ENCODE measurements at places on chromosomes 5 and 9. TPM values are rescaled to one million over a fixed set of nuclear protein-coding genes. Genes with fewer than 3 reads are reported as not detected.

DNA sequence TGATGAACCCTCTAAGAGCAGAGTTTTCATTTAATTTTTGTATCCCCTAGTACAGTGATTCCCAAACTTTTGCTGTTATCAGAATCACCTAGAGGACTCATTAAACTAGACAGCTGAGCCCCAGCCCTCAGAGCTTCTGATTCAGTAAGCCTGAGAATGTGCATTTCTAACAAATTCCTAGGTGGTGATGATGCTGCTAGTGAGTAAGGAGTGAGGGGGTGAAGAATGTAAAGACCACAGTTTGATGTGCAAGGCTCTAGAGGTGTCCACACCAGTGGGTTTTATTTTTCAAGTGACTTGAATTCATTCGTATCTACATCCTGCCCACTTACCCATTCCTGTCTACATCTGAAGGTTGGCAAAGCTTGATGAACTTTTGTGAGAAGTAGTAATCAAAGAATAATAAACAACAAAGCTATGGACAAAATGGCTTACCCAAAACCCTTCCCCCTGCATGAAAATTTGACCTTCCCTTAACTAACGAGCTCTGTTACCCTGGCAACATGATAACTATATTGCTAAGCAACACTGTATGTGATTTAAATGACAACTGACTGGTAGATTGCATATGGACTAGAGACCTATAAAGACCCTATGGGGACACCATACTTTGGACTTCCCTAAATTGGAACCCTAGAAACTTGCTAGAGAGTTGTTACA lies 35.2 kb downstream of the DTWD2 start:
- no peak for DNase-seq

- no peak for DNase-seq
Observed at GRCh38 chr5:122362361-122362760, 50.3 kb downstream of the SNCAIP start.

CSF1R gene
- 16.9 TPM for total RNA-seq

DNA sequence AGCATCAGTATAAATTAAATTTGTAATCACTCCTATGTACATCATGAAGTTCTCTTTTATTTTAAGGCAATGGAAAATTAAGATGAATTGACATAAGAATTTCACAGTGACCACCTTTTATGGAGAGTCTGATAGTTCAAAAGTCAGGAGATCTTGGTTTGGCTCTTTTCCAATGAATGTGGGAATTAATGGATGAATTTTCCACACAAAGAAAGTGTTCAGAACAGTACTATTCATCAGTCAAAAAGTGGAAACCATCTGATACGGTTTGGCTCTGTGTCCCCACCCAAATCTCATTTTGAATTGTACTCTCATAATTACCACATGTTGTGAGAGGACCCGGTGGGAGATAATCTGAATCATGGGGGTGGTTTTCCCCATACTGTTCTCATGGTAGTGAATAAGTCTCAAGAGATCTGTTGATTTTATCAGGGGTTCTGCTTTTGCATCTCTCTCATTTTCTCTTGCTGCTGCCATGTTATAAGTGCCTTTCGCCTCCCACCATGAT lies 24.5 kb downstream of the CCDC125 start:
- DNase-seq, result no peak

CREBRF gene
- 36.5 TPM for total RNA-seq

GRCh38 chr5:35443803-35444595 lies 173.7 kb upstream of the SPEF2 start:
- no peak for DNase-seq

DNA sequence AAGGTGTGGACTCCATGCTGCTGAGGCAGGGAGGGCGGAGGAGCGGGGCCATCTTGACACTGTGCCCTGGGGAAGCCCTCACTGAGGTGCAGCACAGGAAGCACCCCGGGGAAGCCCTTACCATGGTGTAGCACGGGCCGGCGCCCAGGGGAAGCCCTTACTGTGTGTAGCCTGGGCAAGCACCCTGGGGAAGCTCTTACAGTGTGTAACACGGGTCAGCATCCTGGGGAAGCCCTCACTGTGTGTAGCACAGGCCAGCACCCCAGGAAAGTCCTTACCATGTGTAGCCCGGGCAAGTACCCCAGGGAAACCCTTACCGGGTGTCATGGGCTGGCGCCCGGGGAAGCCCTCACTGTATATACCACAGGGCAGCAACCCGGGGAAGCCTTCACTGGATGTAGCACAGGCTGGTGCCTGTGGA lies 62.6 kb upstream of the ZNF354B start:
- DNase-seq, result no peak

GRCh38 chr9:124297551-124297901 lies 39.8 kb downstream of the NEK6 start:
- peak; percentile 72 for DNase-seq

ENTREP1 gene
- total RNA-seq, result 14.6 TPM

SPINK9 gene
- total RNA-seq, result not detected

DNA sequence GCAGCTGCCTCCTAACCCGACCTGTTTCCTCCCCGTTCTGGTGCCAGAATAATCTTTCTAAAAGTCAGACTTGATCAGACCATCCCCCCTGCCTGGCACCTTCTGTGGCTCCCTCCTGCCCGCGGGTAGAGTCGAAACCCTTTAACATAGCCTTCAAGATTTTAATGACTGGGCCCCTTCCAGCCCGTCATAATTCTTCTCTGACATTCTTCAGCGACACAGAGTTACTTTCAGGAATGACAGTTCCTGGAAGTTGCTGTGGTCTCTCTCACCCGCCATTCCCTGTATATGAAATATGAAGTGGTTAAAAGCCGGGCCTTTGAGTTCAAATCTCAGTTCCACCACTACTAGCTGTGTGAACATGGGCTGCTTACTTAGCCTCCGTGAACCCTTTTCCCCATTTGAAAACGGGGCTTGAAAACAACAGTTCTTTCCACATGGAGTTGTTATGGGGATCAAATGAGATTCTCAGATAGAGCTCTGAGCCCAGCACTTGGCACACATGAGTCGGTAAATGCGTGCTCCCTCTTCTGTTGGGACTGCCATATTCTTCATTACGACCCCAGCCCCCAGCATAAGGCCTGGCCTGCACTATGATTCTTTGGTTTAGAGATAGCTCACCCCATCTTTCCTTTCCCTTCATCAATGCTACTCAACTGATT lies 737 bp downstream of the NANS start:
- DNase-seq, result no peak

REXO4 gene
- 19.5 TPM for total RNA-seq

DNA sequence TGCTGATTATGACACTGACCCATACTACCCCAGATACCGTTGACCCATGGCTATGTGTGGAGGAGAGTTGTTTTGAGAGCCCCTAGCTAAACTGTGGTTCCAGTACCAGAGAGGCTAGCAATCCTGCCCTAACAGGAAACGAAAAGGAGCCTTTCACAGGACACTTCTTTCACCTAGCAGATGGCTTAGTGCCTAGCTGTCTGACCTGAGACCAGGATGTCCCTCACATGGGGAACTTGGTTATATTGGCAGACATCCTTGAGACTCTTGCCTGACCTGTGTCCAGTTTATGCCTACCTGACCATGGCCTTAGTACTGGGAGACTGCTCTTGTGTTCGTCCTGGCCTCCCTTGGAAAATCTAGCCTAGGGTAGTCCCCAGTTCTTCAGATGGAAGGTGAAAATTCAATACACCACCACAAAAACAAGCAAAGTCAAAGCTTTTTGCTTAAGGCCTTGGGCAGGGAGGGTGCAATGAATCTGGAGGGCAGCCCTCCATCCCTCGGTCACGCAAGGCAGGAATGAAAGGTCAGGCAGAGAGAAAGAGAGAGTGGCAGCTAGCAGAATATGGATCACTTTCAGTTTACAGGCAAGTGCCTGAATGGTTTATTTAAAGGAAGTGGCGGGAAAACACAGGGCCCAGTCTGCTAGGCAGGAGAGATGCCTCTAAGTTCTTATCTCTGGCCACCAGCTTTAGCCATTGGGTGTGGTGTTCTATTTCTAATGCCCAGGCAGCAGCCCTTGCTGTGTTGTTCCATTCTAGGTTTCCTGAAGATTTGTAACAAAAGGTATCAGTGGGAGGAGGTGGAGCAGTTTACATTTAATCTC lies 16.4 kb upstream of the ZNF474 start:
- DNase-seq, result no peak

FAM221B gene
- total RNA-seq, result 0.26 TPM

DNA sequence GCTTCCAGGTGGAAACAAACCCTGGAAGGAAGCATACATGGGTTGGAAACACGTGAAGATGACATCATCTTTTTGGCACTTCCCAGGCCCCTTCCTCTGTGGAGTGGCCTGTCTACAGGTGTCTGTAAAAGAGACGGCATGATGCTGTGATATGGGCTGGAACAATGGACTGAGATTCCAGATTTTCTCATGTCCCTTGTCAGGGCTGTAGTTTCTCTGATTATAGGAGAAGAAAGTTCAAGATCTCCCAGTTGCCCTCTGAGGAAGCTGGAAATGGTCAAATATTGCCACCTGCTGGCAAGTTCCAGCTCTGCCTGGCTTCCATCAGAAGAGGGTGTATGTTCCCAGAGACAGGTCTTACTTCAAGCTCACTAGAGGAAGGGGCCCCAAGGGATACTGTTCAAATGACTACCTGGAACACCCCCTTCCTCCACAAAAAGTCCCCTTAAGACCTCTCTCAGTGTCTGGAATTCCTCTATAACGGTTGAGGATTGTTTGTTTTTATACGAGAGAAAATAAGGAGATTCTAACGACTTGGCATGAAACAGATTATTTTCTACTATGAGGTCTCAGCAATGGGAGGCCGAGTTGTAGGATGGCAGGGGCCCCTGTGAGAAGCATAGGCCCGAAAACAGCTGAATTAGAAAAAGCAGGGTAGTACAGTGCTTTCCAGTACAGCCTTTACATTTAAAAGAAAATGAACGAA lies 7.3 kb upstream of the ANXA6 start:
- peak; percentile 83 for DNase-seq

GRCh38 chr9:78694974-78695373 lies 398.0 kb downstream of the PSAT1 start:
- no peak for DNase-seq

DNA sequence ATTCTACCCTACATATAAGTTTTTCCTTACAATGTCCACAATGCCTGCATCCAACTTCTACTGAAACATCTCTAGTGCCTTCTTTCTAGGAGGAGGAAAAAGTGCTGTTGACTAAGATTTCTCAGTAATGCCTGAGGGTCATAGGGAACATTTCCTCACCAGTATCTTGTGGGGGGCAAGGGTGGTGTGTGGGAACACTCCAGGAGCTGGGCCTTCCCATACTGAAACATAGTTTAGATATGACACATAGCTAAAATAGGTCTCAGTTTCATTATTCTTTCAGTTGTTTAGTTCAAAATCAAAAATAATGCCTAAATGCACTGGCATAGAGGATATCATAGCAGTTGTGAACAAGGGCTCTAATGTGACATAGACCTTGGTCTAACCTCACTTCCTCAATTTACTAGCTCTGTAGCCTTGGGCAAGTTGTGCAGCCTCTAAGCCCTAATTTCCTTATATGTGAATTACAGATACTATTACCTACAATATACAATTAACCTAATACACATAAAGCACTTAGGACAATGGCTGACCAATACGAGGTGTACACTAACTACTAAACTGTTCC lies 66.1 kb downstream of the HAPLN1 start:
- no peak for DNase-seq

CEL gene
- 3.0 TPM for total RNA-seq

AGXT2 gene
- not detected for total RNA-seq

PNPLA7 gene
- 9.7 TPM for total RNA-seq

Measured in ureter (tissue), 1 donor.